DMS53 (cell line): ENCODE measurements at places on chromosomes 3 and 15.

GRCh38 chr15:99953886-99954285, 220.6 kb upstream of the LYSMD4 start:
- DNase-seq, result no peak

DNA sequence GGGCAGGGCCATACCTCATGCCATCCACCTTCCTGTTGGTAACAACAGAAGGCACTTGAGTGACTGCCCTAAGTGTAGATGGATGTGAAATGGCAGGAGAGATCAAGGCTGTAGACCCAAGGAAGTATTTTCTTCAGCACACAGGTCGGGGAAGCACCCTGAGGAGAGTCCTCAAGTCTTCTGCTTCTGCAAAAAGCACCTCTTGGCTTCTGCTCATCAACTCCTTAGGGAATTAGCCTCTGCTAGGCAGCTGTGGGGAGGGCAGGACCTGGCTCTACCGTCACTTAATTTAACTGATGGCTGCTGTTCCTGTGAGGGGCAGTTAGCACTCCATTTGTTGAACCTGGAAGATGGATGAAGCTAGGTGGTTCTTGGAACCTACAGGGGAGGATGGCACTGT, 6.9 kb upstream of the CACNA2D2 start:
- no peak for DNase-seq

GRCh38 chr3:129947538-129948240, 26.8 kb upstream of the TRH start:
- DNase-seq, result no peak

DNA sequence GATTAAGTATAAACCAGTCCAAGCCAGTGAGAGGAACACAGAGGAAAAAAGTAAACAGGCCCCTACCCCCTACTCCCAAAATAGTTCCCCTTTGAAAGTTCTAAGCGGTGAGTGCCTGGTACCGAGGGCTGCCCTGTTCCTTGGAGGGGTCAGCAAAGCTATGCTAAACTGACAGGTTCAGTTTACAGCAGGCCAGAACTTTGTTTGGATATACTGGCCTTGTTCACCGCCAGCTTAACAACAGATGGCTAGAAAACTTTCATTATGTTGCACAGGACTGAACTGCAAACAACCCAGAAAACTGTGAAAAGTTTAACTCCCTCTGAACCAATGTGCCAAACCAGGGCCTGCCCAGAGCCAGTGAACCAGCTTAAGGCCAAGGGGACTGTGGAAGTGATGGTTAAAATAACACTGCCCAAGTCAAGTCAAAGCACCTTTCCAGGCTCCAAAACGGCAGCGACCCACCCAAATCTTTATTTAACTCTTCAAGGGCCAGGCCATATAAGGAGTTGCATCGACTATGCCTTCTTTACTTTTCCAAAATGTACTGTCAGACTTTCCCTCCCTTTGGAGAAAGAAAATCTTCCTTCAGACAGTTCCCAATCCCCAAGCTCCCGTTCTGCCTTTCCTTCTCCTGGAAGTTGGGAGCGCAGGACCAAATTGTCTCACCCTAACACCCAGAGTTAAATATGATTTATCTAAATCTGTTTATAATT, 448.0 kb downstream of the FOXP1 start:
- no peak for DNase-seq

GRCh38 chr3:177743173-177743890, 546.0 kb upstream of the TBL1XR1 start:
- DNase-seq, result no peak

GRCh38 chr3:184174284-184174645, 390 bp upstream of the AP2M1 start:
- no peak for DNase-seq

DNA sequence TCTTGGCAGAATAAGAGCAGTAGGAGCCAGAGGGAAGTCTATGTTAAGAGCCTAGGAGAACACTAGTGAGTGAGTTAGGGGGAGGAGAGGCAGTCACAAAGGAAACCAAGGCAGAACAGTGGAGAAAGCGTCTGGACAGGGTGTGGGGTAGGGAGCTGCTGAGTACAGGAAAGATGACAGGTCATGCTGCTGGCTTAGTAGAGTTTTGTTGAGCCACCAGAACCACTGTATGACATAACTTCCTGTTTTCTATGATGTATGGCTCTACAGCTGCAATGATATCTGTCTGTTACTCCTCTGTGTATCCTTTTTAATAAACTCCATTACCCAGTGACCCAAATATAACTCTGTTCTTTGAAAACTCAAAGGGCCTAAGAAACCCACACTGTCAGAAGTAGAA, 10.6 kb upstream of the STT3B start:
- DNase-seq, result no peak
